ENCODE measurements at places on chromosomes 3 and 15.

DNA sequence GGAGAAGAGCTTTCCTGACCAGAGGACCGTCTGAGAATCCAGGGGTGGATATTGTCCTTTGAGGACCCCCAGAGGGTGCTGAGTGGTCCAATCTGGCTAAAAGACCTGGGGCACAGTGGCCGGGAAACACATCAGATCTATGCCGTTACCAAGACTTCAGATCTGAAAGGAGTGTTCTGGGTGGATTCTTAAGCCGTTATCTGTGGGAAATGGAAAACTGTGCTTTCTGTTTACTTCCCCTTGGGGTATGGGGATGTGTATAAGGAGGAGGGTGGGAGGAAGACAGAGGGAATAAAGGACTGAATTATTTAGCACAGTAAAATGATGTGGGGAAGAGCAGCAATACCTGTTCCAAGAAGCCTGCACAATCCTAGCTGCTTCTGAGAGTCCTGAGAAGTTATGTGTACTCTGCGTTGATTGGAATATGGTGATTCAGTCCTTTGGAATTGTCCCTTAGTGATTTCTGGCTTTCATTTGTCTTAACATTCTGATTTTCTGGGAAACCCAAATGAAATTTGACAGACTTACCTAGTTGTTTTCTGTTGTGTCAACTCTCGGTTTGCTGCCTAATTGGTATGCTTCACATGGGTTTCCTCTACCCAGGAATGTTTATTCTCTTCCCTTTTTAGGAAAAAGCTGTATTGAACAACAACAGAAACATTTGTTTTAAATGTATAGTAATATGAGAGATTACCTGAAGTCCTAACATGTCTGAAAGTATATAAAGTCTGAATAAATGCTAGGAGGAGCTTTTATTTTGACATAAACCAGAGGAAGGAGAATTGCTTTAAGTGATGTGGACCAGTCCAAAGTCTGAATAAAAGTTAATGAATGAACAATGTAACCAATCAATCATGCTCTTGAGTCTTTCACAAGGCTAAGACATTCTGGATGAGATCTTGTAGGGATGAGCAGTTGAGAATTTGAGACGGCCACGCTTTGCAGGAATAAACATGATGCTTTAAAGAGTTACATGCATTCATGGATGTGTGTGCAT lies 427.1 kb upstream of the C2CD4B start:
- DNase-seq, result no peak

DNA sequence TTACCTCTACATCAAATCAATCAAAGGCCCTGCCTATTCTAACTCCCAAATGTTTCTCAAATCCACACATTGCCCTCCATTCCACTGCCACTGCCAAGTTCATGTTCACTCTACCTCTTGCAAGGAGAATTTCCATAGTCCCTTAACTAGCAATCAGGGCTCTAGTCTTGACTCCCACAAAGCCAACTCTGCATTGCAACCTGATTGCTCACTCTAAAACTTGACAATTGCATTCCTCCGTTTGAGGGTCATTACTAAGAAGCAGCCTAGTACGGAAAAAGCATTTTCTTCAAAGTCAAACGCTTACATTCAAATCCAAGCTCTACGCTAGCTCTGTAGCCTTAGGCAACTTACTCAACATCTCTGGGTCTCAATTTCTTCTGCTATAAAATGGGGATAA lies 1.2 kb downstream of the CPA3 start:
- no peak for DNase-seq

DNA sequence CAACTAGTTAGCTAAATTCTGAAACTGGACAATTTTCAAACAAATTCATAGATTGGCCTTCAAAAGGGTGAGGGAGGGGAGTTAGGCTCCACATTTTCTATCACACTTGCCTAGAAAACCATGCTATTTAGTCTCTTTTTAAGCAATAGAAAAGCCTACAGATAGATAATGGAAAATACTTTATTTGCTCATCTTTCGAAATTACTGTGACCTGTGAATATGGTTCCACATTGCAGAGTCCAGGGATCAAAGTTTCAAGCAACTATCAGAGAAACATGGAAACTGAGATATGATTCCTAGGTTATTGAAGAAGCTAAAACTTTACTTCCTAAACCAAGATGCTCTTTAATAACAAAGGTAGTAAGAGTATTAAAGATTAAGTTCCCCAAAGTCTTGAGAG lies 176.6 kb upstream of the NECTIN3 start:
- DNase-seq, result no peak

GRCh38 chr3:148884261-148884660 lies 19.2 kb downstream of the CPA3 start:
- DNase-seq, result no peak

- DNase-seq, result no peak
These were observed 197.7 kb downstream of the LPP start for GRCh38 chr3:188351648-188352047.

- DNase-seq, result no peak
These were observed 1.3 kb downstream of the PIK3CA start for GRCh38 chr3:179149406-179149867.

GRCh38 chr15:91254766-91255165 lies 154.7 kb downstream of the SV2B start:
- DNase-seq, result no peak

- DNase-seq, result no peak
These were observed 514 bp upstream of the FAM174B start for GRCh38 chr15:92656089-92656488.

DNA sequence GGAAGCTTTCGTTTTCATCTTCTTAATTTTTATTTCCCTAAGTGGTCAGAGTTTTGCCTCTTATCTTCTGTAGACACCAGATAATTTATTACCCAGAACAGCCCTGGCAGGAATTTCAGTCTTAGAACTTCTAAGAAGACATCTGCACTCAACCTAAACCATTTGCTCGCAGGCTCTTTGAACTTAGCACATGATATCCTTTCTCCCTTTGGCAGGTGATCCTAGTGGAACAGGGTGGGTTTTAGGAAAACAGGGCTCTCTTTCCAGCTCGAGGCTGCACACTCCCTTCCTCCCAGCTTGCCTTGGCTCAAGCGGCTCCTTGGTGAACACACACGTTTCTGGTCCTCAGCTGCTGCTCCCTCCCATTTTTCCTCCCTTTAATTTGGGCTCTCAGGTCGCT lies 116.5 kb downstream of the THSD4 start:
- no peak for DNase-seq

- no peak for DNase-seq
These were observed 32.3 kb downstream of the VGLL4 start for GRCh38 chr3:11611341-11611799.

GRCh38 chr15:100628746-100629145 lies 26.4 kb downstream of the ASB7 start:
- no peak for DNase-seq

- DNase-seq, result no peak
These were observed 267.5 kb upstream of the NR2E3 start for GRCh38 chr15:71542836-71543235.

- DNase-seq, result no peak
These were observed 33.7 kb downstream of the LARP6 start for GRCh38 chr15:70820214-70820613.

DNA sequence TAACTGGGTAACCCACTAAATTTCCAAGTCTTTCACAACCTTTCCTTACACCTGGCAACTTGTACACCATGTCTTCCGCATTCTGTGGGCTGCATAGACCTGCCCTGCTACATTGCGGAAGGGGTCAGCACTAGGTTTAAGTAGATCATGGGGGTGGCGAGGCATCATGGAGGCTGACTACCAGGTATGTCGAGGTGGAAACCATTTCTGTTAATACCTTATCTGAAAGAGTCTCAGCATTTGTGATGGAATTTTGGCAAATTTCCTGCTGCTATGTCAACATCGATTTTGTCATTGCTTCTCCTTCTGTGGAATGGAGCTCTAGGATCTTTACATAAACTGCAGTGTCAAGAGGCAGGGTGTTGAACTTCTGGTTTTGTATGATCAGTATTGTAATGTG lies 187.2 kb downstream of the GHSR start:
- DNase-seq, result no peak

DNA sequence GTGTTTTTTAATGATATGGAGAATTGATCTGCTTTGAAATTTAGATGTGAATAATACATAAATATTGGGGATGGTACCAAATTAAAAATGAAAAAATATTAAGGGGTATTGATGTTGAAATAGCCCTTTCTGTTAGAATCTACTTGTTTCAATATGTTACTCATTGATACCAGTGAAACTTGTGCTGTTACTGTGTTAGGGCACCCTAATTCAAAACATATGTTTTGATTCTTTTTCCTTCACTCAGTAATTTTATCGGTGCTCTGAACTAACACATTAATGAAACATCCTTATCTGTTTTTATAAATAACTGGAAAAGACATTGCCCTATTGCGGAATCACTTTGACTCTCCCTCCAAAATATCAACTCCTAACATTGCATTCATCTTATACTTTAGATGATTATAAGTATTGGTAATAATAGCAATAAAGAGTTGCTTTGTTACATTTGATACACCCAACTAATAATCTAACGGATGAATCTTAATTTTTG lies 52.0 kb upstream of the CCNB2 start:
- DNase-seq, result no peak

GRCh38 chr3:179476215-179476614 lies 24.9 kb upstream of the GNB4 start:
- no peak for DNase-seq

DNA sequence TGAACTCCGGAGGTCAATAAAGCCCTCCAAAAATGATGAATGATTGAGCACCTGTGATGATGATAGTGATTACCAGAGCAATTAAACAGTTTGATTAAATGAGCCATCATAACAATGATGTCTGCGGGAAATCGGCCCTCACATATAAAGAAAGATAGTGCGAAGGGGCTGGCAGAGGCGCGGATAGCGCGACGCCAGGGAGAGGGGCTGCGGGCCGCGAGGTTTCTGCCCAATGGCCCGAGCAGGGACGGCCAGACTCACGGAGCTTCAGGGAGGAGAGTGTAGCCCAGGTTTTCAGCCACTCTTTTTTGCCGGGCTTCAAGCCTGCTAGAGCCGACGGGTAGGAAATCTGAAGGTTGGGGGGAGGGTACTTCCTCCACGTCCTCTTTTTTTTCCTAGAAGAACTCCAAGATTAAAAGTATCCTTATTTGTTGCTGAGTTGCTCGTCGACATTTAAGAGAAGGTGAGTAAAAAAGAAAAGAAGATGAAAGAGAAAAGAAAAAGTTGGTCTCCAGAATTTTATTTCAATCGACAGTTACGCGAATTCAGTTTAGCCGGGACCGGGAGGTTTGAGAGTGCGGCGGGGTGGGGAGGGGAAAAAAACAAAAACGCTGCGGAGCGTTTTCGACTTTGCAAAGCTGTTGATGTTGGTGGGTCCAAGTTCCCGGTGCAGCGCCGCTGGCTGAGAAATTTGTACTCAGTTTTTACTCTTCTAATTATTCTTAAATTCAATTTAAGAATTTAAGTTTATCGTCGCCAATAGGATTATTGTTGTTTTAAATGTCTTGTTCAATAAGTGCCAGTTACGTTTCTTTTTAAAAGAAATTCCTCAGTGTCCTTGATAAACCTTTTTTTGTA lies 2.2 kb upstream of the MEIS2 start:
- no peak for DNase-seq

DNA sequence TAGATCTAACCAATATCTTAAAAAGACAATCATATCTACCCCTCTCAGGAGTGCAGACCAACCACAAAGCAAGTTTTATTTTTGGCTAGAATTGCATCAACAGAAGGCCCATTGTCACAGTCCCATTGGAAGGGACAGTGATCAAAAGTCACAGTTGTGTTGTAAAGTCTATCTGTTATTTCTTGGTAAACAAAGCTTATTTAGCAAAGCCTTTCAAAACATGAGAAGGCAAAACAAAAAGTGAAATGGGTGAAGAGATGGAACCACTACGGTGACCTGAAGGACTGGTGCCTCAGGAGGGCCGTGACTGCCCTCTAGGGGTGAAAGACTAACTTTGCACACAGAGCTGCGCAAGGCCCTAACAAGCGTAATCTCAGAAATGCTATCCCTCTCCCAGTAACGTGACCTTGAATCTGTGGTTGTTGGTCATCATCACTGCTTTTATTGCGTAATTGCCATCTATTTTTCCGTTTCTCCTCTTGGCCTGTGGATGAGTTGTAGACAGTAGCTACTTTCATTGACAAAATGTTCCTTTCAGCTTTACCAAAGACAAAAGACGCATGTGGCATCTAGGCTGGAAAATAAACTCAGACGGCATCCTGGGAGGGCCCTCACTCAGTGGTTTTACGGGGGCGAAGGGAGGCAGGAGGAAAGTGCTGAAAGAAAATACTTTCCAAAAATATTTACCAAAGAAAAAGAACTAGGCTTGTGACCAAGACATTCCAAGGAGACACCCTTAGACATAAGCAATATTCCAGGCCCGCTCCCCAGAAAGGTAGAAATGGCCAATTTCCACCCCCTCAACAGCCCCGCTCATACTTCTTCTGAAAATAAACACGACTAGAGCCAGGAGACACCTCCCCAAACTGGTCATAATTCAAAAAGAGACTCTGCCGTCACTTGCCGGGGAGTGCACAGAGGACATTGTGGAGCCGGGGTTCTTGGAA lies 79.4 kb downstream of the FRMD4B start:
- peak; percentile 27 for DNase-seq

GRCh38 chr15:88465633-88466224 lies 1.5 kb downstream of the MRPL46 start:
- DNase-seq, result no peak

GRCh38 chr3:195180490-195181112 lies 90.4 kb downstream of the XXYLT1 start:
- no peak for DNase-seq

DNA sequence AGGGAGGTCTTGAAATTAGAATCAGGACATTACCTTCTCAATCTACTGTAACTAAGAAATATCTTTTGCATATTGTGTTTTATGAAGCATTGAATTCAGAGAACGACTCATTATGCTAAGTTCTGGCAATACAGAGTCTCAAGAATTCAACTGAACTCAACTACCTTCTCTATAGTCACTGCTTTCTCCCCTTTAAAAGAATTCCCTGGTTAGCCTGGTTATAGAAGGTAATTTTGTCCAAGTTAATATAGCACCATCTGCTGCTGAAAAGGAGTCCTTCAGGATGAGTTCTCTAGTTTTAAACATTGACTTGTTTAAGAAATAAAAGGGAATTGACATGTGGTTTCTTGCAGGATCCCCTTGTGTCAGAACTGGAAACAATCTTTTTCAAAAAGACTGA lies 60.2 kb downstream of the IL16 start:
- DNase-seq, result no peak
